ENCODE measurements at places on chromosomes 16 and 17.

DNA sequence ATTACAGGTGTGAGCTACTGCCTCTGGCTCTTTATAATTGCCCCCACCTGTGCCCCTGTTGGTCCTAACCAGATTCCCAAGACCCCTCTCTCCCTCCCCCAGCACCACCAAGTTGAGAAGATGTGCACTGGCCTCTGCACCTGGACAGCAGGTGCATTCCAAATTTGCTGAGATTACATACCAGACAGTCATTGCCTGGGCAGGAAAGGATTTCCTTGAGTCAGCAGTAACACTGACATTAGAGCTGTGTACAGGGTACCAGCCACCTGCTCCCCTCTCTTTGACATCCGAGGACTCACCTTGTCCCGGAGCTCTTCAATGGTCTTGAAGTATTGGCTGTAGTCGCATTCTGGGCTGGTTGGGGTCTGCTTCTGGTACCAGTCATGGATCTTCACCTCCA is 659 bp downstream of the KRT15 start:
- no peak for DNase-seq

- no peak for DNase-seq
Measured at GRCh38 chr17:21249086-21249795, 4.0 kb downstream of the NATD1 start.

GRCh38 chr17:53627511-53627910 is 195.2 kb upstream of the KIF2B start:
- no peak for DNase-seq

DNA sequence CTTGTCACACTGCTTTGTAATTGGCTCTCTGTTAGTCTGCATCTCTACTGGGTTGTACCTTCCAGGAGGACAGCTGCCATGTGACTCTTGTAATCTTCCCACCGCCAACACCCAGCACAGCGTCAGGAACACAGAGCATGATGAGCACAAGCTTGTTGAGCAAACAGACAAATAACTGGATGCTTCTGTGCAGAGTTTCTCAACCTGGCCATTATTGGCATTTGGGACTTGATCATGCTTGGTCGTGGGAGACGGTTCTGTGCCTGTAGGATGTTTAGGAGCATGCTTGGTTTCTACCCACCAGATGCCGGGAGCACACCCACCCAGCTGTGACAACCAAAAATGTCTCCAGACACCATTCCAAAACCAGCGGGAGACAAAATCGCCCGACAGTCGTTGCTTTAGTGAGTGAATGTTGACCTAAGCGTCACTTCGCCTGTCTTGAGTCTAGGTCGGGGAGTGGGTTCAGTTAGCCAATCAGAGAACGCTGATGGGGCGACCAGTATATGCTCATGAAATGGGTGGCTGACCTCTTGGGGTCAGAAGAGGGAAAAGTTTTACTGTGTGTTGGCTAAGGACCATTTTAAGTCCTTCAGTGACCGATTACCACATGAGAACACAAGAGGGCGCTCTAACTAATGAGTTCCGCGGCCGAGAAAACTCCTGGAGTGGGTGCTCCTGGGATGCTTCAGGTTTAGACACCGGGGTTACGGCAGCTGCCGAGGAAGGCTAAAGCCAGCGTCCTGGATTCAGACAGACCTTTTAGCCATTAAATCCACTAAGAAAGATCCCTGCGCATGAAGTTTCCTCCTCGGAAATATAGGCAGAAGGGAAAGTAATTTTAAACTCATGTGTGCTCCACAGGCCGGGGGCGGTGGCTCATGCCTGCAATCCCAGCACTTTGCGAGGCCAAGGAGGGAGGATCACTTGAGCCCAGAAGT is 57.8 kb upstream of the TEX2 start:
- peak; percentile 25 for DNase-seq

DNA sequence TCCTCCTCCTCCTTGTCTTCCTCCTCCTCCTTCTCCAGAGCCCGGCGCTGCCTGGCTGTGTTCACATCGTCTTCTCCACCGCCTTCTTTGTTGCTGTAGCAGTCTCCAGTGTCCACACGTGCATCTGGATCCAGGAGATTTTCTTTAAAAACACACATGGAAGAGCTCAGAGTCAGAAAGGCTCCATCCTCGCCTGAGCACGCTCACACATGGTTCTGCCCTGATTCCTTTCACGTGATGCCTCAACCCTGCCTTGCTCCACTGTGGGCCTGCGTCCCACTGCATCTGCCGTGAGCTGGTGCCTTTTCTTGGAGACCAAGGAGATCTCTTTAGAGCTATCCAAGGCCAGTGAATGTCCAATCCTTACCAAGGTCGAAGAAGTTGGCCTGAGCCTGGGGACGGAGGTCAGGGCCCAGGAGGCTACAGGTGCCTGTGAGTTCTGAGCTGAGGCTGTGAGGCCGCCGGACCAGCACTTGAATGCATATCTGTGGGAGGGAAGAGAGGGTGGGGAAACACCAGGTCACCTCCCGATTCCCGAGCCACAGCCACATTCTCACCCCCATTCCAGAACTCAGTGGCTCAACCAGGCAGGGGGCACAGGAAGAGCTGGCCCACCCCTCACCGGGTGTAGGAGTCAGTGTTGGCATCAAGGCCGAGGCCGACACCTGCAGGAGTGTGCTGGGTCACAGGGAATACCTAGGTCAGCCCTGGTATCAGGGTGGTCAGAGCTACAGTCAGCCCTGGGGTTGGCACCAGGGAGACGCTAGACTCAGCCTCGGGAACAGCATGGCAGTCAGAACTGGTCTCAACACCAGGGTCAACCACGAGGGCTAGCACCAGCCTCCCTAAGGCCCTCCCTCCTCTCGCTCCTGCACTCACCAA is 37.6 kb downstream of the HASPIN start:
- DNase-seq = no peak

DNA sequence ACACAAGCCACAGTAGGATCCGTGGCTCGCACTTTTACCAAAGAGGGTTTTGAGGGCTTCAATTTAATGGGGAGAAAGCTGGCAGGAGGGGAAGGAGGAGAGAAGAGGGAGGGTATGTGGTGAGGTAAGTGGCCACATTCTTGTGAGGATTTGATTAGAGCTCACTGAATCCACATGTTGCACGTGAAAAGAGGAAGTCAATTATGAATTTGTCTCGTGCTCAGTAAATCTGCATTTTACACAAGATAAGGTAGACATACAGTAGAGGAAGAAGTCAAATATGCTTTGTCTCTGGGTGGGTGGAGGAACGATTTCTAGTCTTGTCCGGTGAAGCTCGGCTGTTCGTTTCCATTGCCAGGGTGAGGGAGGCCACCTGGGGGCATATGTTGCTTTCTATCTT is 862 bp downstream of the ZNF232 start:
- no peak for DNase-seq

DNA sequence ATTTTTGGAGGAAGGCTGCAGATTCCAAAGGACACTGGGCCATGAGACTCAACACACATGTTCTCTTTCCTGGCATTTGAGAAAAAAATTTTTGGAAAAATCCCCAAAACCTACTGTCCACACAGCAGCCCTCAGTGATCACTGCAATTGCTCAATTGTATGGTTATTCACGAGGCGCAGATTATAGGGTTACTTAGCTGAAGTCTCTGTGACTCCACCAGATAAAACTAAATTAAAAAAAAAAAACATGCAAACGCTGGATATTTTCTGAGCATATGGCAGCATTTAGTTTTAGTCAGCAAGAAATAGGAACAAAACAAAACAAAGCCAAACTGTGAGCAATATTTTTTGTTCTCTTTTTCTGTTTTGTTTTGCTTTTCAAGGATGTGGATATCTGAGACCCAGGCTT is 83.8 kb upstream of the FAM20A start:
- DNase-seq = no peak

- no peak for DNase-seq
Measured at GRCh38 chr17:33228548-33228947, 64.5 kb downstream of the ASIC2 start.

- no peak for DNase-seq
Measured at GRCh38 chr17:48022901-48023300, 14.7 kb downstream of the COPZ2 start.

- DNase-seq = no peak
Measured at GRCh38 chr16:83269048-83269447, 538.7 kb upstream of the HSBP1 start.

GRCh38 chr17:41909088-41909487 is 9.7 kb downstream of the ACLY start:
- no peak for DNase-seq

DNA sequence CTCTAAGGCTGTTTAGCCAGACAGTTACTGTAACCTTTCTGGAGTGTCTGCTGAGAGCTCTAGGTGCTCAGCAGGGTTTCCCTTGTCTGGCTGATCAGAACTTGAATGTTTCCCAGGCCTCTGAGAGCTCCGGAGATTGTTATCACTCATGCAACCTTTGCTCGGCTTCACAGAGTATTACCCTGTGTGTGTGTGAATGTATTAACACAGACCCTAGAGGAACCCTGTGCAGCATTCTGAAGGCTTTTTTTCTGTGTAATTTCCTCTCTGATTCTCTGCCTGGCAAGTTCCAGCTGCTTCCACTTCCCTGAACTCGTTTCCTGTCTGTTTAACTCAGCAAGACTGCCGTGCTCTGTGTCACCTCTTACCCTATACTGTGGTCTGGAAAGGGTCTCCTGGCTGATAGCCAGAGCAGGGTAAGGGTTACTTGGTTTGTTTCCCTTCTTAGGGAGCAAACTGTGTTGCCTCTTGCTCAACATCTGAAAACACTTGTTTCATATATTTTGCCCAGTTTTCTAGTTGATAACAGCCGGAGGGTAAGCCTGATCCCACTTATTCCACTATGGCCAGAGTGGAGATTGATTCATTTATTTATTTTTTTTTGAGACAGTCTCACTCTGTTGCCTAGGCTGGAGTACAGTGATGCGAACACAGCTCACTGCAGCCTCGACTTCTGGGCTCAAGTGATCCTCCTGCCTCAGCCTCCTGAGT is 21.7 kb downstream of the PRMT7 start:
- DNase-seq = no peak

DNA sequence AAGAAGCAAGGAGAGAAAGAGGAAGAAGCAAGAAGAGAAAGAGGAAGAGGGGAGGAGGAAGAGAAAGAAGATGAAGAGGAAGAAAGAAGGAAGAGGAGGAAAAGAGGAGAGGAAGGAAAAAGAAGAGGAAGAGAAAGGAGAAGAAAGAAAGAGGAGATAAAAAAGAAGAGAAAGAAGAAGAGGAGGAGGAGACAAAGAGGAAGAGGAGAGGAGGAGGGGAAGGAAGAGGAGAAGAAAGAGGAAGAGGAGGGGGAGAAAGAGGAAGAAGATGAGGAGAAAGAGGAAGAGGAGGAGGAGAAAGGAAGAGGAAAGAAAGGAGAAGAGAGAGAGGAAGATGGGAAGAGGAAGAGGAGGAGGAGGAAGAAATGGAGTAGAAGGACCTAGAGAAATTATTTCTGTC is 80.4 kb downstream of the CDYL2 start:
- no peak for DNase-seq

- no peak for DNase-seq
Measured at GRCh38 chr17:82021900-82022309, 773 bp downstream of the CENPX start.

GRCh38 chr16:73268366-73268993 is 220.6 kb upstream of the ZFHX3 start:
- DNase-seq = no peak

DNA sequence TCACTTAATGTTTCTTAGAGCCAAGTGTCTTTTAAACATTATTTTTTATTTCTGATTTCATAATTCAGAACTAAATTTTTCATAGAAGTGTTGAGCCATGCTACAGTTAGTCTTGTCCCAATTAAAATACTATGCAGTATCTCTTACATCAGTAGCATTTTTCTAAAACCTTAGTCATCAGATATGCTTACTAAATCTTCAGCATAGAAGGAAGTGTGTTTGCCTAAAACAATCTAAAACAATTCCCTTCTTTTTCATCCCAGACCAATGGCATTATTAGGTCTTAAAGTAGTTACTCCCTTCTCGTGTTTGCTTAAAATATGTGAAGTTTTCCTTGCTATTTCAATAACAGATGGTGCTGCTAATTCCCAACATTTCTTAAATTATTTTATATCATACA is 13.6 kb upstream of the BCAS3 start:
- DNase-seq = no peak

DNA sequence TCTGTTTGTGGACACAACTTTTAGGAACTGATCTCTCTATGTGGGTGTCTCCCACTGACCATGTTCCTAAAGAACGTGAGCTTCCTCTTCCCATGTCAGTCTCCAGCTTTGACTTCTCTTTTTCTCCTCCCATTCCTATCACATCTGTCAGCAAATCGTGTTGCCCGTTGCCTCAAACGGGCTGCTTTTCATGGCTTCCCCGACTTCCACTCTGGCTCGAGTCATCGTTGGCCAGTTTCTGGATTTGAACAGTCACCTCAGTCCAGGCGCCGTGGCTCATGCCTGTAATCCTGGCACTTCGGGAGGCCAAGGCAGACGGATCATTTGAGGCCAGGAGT is 5.4 kb downstream of the ABCC1 start:
- DNase-seq = no peak

GRCh38 chr17:1521086-1521640 is 4.8 kb upstream of the INPP5K start:
- DNase-seq = no peak

DNA sequence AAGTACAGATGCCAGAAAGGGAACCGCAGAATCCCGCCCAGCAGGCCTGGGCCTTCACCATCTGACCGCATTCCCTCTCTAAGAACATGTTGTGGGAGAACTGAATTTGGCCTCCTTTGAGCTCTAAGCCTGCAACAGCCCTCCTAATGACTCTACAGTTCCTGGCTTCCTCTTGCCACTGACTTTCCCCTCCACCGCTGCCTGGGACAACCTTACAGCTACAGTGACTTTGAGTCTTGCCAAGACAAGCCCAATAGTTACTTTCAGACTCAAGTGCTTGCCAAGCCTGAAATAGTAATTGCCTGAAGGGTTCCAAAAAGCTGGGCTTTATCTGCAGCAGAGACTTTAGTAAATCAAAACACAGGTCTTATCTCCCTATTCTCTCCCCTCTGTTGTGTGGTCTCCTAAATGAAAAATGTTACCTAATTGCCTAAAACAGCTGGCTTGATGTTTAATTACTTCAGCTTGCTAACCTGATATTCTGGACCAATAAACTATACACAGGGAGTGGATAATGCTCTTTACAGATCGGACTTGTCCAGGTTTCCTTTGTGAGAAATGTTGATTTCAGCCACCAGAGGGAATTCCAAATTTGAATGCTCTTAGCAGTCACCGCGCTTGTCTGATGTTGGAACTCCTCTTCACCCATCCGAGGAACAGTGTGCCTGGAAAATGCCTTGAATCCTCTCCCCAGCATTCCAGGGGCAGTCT is 85.1 kb upstream of the TBX2 start:
- peak; percentile 11 for DNase-seq

GRCh38 chr17:4499431-4500190 is 930 bp downstream of the SPNS2 start:
- DNase-seq = no peak

DNA sequence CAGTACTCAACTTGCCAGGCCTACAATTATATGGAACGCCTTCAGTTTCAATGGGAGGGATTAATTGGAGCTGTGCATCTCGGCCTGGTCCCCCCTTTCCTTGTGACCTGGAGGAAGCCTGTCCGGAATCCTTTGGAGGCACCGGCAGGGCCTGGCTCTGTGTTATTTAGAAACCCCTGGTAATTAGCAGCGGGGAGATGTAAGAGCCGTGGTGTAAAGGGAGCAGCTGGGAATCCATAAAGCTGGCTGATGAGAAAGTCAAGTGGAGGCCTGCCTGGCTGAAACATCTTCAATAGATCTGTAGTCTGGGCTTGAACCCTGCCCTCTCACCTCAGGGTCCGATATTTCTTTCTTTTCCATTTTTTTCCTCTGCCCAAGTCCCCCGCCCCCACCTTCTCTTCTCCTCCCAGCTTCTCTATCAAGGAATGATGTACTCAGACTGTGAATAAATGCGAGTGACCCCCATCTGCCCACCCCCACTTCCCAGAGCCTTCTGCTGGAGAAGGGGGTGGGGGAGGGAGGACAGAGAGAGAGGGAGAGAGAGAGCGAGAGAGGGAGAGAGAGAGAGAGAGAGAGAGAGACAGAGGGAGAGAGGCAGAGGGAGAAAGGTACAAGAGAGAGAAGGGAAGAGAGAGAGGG is 495.5 kb upstream of the ZFHX3 start:
- DNase-seq = no peak
